ACHN (cell line): ENCODE measurements at places on chromosomes 6 and 20.

- no peak for DNase-seq
Measured at GRCh38 chr6:31055441-31055840, 45.2 kb downstream of the MUC22 start.

- DNase-seq, result no peak
Measured at GRCh38 chr6:158867381-158868121, 48.4 kb upstream of the EZR start.

- DNase-seq, result peak; percentile 55
Measured at GRCh38 chr6:56400273-56400672, 152.9 kb upstream of the COL21A1 start.

- no peak for DNase-seq
Measured at GRCh38 chr20:57043091-57043490, 223.3 kb downstream of the BMP7 start.

GRCh38 chr20:63639093-63639975 lies 12.4 kb upstream of the GMEB2 start:
- no peak for DNase-seq

GRCh38 chr20:44326391-44327159 lies 10.3 kb upstream of the R3HDML start:
- no peak for DNase-seq

DNA sequence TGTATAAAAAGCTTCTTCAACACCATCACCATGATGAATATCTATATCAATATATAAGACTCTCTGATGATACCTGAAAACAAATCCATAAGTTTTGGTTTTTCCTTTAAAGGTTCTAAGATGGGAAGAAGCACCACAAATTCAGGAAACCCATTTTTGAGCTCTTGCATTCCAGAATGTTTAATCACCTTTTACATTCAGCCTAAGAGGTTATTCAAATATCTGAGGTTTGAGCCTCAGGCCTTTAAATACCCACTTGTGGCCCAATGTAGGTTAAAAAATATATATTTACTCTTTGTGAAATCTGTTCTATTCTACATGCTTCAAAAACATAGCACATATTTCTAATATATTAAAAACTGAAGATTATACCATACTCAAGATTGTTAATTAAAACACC lies 17.6 kb downstream of the HDAC2 start:
- DNase-seq, result peak; percentile 13

GRCh38 chr20:3777716-3778629 lies 3.3 kb downstream of the SPEF1 start:
- DNase-seq, result no peak

GRCh38 chr6:170111816-170112582 lies 178.9 kb downstream of the DLL1 start:
- no peak for DNase-seq

DNA sequence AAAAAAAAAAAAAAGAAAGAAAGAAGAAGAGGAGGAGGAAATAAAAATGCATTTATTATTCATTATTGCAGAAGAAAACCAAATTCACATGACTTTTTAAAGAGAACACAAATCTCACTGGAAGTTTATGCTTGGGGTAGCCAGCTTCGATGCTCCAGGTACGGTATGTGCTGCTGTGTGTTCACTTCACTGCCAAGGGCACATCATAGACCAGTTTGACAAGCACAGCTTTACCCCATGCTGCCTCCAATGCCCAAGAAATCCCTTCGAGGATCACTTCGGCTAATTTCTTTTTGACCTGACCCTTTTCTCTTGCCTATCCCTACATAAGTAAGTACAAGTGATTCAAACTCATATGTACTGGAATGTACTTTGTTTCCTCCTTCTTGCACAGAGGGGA lies 41.9 kb upstream of the RBM24 start:
- DNase-seq, result no peak

GRCh38 chr20:12315652-12316051 lies 398.0 kb downstream of the BTBD3 start:
- DNase-seq, result no peak

- peak; percentile 59 for DNase-seq
Measured at GRCh38 chr6:85675030-85675819, 32.5 kb upstream of the SYNCRIP start.

DNA sequence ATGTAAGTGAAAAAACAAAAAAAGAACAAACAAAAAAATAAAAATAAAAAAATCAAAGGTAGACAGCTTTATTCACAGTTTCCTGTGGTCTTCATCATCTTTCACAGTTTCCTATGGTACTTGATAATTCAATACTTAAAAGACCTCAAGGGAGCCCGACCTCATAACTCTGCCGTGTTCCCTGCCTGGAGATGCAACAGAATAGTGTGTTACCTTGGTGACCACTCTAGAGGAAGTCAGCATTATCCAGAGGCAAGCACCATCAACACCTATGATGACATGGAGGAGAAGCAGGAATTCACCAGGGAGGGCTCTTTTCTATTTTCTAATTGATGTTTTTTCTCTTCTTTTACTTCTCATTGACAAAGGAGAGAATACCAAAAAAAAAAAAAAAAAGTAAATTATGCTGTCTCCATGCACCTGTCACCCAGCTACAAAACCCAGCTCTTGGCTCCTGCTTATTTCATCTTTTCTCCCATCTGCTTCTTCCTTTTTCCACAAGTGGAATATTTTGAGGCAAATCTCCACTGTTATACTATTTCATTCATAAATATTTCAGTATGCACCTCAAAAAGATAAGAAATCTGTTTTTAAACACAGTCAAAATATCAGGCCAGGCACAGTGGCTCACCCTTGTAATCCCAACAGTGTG lies 95.8 kb upstream of the STXBP5 start:
- DNase-seq, result no peak

DNA sequence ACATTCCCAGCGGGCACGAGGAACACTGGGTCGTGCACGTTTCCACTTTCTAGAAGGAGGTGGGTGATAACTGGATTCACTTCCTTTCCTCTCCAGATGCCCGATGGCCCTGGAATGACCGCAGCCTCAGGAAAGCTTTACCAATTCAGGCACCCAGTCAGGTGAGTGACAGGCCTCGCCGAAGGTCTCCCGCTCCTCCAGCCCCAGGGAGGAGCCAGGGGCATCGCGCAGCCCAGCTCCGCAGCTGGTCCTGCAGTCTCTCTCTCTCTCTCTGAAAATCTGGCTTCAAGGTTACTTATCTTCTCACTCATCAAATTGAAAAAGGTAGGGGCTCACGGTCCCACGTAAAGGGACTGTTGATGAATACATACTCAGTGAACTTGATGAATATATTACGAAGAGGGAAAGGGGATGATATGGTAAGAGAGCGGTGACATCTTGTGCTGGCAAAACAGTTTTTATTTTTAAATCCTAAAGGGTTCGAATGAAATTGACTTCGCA lies 891 bp downstream of the RIPPLY2 start:
- DNase-seq, result no peak

DNA sequence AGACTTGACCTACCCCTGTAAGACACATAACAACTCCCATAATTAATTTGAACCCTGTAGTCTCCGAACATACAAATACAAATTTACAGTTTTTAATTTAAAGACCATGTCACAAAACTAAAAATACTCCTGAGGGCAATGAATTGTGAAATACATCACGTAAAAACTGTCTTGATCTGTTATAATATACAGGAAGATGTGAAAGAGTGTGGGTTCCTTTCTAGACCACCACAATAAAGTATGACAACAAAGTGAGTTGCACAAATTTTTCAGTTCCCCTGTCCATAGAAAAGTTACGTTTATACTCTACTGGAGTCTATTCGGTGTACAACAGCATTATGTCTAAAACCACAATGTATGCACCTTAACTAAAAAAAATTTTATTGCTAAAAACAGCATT lies 11.0 kb upstream of the BLOC1S5 start:
- DNase-seq, result no peak

- DNase-seq, result no peak
Measured at GRCh38 chr6:162825597-162825996, 97.8 kb downstream of the PACRG start.

GRCh38 chr6:166721576-166721975 lies 94.5 kb upstream of the RPS6KA2 start:
- no peak for DNase-seq
